ENCODE measurements at places on chromosomes 7 and 10.
A peak's percentile ranks its signal among the peaks of the same experiment; 100 is the strongest.

GRCh38 chr10:83539528-83540308 lies 599.6 kb upstream of the GHITM start:
- no peak for DNase-seq

- no peak for DNase-seq
Measured at GRCh38 chr7:144407266-144407931, 3.9 kb upstream of the NOBOX start.

- DNase-seq, result no peak
Measured at GRCh38 chr10:804191-804781, 114.8 kb upstream of the DIP2C start.

DNA sequence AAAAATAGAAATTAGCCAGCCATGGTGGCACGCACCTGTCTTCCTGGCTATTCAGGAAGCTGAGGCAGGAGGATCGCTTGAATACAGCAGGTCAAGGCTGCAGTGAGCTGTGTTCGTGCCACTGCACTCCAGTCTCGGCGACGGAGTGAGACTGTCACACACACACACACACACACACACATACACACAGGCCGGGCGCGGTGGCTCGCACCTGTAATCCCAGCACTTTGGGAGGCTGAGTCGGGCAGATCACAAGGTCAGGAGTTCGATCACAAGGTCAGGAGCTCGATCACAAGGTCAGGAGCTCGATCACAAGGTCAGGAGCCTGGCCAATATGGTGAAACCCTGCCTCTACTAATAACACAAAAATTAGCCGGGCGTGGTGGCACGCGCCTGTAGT lies 68.4 kb downstream of the ST8SIA6 start:
- DNase-seq, result no peak

DNA sequence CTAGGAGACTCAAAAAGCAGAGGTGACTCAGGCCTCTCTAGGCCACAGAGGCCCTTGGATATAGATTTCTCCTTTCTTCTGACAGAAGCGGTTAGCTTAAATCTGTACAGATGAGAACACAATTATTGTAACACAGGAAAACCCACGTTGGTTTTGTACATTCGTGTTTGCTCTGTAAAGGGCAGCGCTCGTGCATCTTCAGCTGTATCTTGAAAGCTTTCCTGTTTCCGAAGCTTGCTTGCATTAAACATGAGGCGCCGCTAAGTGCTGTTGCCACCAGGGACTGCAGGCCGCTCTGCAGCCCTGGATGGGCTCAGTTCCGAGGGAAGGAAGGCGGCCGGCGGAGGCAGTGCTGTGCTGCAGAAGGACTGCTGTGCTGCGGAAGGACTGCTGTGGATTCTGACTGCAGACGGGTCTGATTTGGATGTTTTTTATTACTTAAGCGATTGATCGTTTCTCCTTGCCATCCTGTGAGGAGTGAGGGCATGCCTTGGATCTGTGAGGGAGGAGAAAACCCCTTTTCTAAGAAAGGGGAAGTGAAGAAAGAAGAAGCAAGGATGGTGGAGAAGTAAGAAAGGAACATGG lies 53.3 kb downstream of the FHIP2A start:
- DNase-seq, result peak; percentile 48

DNA sequence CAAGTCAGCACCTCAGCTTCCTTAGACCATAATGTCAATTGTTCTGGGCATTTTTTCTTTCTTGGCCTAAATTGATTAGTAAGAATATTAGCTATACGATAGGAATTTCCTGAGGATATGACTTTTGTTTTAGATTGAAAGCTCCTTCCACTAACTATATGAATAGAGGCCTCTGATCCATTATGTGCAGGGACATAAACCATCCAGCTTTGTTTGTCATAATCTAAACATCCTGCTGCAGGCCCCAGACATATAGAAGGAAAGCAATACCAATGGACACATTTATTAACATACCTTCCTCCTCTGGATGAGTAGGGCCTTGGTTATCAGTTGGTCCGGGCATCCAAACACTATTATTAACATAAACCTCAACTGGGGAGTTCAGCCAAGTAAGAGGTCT lies 4.3 kb upstream of the GIMAP4 start:
- no peak for DNase-seq

- DNase-seq, result no peak
Measured at GRCh38 chr10:49108656-49109055, 6.7 kb downstream of the VSTM4 start.

- no peak for DNase-seq
Measured at GRCh38 chr7:127862525-127862924, 168.7 kb downstream of the LRRC4 start.

DNA sequence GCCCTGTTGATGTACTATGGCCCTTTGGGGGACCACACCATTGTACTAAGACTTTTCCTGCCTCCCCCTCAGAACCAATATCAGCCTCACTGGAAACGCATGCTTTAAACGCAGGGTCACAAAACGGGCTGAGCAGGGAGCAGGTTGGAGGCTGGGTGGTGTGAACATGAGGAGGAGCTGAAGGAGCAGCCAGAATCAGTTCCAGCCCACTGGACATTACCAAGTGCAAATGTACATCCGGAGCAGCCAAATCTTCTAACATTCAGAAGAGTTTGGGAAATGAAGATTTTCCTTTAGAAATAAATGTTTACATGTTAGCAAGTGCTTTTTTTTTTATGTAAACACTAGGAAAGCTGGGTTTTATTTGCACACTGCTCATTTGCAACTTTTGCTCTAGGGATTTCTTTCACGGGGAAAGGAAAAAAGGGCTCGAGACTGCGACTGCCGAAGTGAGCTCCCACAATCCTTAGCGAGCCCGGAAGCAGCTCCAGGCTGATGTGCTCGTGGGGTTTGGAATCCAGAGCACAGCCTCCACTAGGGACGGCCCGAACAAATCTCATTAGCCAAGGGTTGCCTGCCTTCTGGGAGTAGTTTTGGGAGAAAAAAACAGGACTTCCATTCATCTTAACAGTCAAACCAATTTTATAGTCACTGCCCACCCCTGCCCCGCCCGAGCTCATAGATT lies 108.0 kb upstream of the YAE1 start:
- DNase-seq, result no peak

GRCh38 chr7:67602246-67602887 lies 605.7 kb downstream of the TYW1 start:
- DNase-seq, result no peak

- DNase-seq, result no peak
Measured at GRCh38 chr7:93923296-93923695, 1.8 kb downstream of the GNG11 start.

GRCh38 chr10:85594239-85594638 lies 772.4 kb downstream of the GRID1 start:
- no peak for DNase-seq

All from nucleus accumbens (tissue), 56 donors.